Right forelimb (tissue), 1 donor: ENCODE measurements at places on chromosomes 1 and 21.
A peak's percentile ranks its signal among the peaks of the same experiment; 100 is the strongest.

DNA sequence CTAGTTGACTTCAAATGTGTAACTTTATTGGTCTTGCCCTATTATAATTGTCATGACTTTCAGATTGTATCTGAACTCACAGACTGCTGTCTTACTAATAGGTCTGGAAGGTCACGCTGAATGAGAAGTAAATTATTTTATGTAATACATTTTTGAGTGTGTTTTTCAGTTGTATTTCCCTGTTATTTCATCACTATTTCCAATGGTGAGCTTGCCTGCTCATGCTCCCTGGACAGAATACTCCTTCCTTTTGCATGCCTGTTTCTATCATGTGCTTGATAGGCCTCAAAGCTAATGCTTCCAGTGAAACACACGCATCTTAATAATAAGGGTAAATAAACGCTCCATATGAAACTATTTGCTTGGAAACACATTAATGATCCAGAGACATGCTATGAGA is 7.3 kb downstream of the RGS4 start:
- DNase-seq: no peak

GRCh38 chr1:94265011-94265422 is 27.6 kb upstream of the ARHGAP29 start:
- DNase-seq: no peak

GRCh38 chr1:98119796-98120195 is 199.0 kb upstream of the DPYD start:
- DNase-seq: peak; percentile 41

- DNase-seq: peak; percentile 21
These were observed 131.6 kb downstream of the AJAP1 start for GRCh38 chr1:4786055-4786454.

DNA sequence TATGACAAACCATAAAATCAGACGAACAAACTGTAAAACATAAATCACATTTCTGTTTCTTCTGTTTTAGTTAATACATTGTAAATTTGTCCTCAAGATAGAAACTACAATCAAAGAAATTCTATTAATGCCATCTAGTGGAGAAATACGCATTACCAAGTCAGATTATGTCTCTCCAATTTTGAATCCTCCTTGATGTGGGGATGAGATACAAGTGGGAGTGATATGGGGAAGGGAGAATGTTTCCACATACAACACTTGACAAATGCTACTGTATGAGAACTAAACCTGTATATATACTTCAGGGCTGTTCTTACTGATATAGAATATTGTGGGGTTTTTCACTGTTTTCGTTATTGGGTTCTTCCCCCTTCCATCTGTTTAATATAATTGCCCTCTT is 2.6 kb downstream of the HFM1 start:
- no peak for DNase-seq

DNA sequence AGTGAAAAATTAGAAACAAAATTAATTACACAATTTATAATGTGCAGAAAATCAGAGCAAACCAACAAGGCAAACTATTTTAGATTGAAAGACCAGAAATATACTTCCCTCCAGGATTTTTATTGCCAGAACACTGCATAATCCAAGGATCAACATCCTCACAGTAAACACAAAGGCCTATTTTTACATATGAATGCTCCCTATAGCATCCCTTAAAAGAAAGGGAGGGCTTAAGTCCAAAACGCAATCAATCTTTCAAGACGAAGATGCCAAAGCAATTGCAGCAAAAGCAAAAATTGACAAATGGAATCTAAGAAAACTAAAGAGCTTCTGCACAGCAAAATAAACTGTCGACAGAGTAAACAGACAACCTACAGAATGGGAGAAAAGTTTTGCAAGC is 18.6 kb upstream of the CHIA start:
- no peak for DNase-seq

- DNase-seq: no peak
These were observed 25.0 kb downstream of the VASH2 start for GRCh38 chr1:212975111-212975918.

GRCh38 chr1:169699707-169700106 is 11.7 kb downstream of the SELL start:
- no peak for DNase-seq

- DNase-seq: no peak
These were observed 113.9 kb upstream of the COL6A1 start for GRCh38 chr21:45867671-45868081.

DNA sequence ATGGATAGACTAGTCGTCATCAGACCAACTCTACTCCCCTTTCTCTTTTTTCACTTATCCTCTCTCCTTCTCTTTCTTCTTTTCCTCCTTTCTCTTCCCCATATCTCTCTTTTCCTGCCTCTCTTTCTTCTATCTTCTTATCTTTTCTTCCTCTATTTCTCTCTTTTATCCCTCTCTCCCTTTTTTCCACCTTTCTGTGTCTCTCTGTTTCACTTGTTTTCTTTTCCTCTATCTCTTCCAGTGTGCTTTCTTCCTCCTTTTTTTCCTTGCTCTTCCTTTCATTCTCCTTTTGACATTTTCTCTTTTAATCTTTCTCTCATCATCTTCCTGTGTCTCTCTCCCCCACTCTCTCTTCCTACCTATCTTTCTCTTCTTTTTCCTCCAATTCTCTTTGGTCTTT is 159.0 kb upstream of the PTGFR start:
- no peak for DNase-seq

DNA sequence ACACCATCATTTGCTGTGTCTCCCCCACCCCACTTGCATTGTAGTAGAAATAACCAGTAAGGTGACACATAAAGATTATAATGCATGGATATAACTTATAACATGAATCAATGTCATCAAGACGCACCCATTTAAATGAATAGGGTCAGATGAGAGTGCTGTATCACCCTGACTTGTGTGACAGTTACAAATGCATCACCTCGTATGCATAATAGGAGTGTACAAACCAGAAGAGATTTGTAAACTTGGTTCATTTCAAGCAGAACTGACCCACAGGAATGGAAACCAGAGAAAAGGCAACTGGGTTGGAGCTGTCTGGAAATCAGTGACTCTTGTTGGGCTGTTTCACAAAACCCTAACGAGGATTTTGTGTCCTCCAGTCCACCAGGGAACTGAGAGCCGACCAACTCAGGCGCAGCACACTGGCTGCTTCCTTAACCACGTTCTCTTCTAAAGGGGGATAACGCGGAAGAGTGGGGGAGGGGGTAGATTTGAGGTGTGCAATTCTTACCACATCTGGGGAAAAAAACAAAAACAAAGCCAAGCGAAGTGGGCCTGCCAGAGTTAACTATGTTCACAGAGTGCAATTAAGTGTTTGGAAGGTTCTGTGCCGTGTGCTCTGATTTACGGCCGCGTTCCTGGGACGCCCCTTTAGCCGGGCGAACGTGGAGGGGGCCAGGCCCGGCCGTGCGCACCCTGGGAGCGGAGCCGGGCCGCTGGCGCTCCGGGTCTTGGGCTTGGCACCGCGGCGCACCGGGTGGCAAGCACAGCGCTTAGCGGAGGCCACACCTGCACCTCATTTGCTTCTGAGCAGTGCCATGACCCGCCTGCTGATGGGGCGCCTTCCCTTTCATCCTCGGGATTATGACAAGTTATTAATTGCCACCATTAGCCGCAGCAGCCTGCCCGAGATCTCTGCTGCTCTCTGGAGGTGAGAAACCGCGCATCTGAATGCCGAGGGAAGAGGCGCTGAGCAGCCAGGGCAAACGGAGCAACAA is 248.8 kb upstream of the FOXD3 start:
- no peak for DNase-seq

DNA sequence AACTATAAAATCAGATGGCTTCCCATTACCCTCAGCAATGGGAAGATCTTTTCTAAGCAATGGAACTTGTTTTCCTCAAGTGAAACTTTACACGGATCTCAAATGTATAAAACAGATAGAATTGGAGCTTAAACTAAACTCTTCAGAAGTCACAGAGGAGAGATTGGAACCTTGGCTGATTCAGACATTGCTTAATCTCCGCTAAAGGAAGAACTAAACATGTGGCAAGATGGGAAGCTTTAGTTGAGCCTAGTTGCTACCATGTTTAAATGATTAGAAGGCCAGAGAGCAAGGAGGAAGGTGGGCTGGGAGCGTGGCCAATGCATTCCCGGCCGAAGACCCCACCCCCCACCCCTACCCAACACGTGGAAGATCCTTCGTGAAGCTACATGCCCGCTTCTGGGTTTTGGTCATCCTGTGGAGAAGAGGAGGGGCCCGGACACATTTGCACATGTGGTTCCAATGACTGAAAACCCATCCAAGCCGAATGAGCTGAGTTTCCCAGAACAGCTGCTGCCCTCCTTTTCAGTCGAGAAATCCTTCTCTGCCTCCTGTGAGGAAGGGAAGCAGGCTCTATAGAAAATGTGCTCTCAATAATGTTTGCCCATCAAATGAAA is 164.3 kb downstream of the MIS18A start:
- DNase-seq: no peak

DNA sequence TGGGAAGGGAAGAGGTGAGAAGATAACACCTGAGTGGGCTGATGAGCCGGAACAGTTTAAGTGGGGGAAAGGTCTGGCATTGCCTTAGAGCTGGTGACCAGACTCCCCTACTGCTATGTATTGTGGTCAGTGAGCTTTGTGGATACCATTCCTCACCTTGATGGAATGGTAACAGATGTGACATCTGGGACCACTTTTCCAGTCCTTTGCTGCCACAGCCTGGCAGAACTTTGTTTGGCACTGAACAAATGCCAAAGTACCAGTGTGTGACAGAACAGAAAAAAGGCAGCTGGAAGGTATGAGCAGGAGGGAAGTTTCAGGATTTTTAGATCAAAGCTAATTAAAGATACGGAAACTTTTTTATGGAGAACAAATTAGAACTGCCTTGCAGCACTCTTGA is 6.2 kb downstream of the MED8 start:
- DNase-seq: no peak

- no peak for DNase-seq
These were observed 82.6 kb upstream of the CCDC190 start for GRCh38 chr1:162943622-162944021.

DNA sequence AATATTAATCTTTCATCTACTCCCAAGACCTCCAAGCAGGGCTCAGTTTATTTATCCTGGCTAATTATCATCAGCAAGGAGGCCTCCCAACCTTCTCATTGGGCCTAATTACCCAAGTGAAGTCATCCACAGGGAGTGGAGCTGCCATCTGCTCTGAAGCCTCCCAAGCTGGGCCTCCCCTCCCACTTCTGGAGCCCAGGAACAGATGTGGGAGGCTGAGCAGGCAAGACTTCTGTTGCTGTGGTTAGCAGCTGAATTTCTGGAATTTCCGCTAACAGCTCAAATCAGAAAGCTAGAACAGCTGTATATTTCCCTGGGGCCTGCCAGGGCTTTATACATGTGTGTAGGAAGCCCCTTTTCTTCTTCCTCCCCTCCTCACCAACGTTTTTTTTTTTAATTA is 127.5 kb downstream of the UCK2 start:
- no peak for DNase-seq

DNA sequence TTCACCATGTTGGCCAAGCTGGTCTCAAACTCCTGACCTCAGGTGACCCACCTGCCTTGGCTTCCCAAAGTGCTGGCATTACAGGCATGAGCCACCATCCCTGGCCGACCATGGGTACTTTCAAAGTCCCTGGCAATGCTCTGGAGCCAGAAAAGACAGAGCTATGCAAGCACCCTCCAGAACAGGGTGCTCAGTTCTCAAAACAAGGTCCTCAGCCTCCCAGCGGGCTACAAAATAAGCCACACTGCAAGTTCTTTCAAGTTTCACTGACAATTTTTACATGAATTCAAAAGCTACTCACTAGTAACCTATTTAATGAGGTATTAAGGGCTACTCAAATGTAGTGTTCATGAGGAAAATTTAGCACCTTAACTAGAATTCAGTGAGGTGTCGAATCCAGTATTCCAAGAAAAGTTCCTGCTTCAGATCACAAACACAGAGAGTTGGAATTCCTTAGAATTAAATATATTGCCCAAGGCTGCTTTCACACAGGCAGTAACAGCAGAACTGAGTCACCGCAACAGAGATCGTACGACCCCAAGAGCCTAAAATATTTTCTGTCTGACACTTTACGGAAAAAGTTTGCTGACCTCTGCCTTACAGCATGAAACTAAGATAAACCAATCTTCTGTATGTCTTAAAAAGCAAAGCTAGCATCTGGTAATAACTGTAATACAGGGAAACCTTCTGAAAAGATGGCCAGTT is 60.7 kb downstream of the HSF2BP start:
- no peak for DNase-seq

- no peak for DNase-seq
These were observed 22.7 kb downstream of the PAX7 start for GRCh38 chr1:18653367-18653766.

DNA sequence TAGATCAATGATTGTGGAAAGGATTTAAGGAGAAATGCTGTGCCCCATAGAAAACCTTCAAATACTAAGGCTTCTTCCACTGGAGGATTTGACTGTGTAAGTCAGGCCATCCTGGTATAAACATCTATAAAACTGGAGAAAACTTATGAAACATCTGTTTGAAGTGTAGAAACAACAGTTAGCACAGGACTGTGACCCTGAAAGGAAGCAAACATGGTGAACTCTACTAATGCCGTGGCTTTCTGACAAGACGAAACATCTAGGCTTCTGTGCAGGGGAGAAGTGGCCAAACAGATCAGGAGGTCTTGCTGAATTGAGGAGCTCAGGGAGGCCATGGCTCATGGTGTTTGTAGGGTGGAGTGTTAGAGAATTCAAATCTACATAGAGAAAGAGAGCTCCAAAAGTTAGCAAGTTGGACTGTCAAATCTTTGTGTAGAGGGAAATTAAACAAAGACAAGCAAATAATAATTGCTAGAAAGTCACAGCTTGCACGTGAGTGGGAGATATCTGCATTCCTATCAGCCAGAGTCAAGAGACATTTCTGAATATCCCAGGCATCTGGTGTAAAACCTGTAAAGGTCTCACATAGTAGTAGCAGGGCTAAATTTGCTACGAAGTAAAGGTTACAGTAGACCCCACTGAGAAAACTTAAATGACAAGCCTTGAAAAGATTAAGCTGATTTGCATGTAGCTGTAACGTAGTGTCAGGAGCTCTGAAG is 566.8 kb upstream of the B3GALT2 start:
- no peak for DNase-seq

GRCh38 chr1:34987018-34987417 is 1.9 kb upstream of the TMEM35B start:
- DNase-seq: no peak

DNA sequence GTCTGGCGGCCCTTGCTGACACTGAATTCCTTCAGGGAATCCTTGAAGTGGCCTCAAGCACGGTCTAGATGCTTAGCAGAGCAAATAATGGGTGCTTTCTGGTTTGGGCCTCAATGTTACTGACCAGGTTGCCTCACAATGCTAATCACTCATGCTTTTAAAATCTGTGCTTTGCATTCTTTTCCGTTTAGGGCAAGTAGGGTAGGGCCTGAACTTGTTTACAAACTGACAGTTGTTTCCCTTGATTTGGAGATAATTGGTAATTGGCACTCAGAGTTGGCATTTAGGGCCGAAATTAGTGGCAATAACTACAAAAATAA is 1.4 kb downstream of the VPS13D start:
- DNase-seq: no peak

GRCh38 chr1:217275655-217276398 is 355.1 kb downstream of the GPATCH2 start:
- DNase-seq: no peak

- DNase-seq: no peak
These were observed 5.6 kb upstream of the DSCAM start for GRCh38 chr21:40852563-40852962.
